ENCODE measurements at places on chromosomes 1 and 21.

GRCh38 chr1:81296601-81297000, 504.1 kb upstream of the ADGRL2 start:
- no peak for DNase-seq

- DNase-seq = no peak
Observed at GRCh38 chr1:54347955-54348699, 58.1 kb downstream of the SSBP3 start.

DNA sequence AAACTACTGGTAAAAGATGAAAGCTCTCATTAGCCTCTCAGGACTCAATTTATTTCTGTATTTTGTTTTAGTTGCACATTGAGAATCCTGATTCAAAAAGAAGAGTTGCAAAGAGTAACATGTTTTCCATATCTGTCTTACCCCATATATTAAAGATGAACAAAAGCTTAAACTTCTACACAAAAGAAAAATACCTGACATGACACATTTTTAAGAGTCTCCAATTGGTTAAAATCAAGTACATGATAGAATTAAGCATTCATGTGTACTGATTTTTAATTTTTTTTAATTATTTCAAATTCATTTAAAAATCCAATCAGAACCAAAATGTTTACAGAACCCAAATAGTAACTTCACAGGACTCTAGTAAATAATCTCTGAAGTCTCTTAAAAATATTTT, 72.0 kb downstream of the FOXJ3 start:
- DNase-seq = no peak

GRCh38 chr1:84192681-84193080, 48.6 kb downstream of the PRKACB start:
- no peak for DNase-seq

DNA sequence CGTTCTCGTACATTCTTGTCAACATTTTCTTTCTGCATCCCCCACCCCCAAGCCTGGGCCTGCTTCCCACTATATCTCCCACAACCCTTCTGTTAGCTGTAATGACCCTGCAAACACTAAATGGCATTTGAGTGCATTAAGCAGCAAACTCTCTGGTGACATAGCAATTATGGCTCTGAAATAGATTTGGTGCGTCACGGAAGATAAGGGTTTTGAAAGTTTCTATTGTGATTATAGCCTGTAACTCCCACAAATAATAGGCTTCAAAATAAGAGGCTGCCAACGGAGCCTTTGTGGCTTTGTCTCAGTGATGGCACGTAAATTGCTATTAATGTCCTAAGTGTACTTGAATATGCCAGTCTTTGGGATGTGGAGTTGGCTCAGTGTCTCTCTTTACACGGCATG, 277.6 kb downstream of the PBX1 start:
- no peak for DNase-seq

GRCh38 chr1:152110860-152111514, 4.3 kb downstream of the TCHH start:
- DNase-seq = no peak

DNA sequence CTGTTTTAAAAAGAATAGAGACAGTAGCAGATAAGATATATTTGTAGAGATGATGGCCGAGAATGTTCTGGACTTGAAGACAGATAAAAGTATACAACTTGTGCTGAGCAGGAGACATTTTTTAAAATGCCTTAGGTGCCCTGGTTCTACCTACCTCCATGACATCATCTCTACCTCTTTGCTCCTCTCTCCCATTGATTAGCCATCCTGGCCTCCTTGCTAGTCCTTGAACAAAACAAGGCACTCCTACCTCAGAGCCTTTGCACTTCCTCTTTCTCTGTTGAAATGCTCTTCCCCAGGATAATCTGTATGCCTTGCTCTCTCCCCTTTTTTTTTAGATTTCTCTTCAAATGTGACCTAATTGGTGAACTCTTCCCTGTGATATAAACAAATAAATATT, 92.6 kb upstream of the MAGI3 start:
- no peak for DNase-seq

GRCh38 chr21:17461014-17461413, 51.8 kb upstream of the CXADR start:
- no peak for DNase-seq

- peak; percentile 24 for DNase-seq
Observed at GRCh38 chr1:91166106-91166712, 144.4 kb upstream of the ZNF644 start.

DNA sequence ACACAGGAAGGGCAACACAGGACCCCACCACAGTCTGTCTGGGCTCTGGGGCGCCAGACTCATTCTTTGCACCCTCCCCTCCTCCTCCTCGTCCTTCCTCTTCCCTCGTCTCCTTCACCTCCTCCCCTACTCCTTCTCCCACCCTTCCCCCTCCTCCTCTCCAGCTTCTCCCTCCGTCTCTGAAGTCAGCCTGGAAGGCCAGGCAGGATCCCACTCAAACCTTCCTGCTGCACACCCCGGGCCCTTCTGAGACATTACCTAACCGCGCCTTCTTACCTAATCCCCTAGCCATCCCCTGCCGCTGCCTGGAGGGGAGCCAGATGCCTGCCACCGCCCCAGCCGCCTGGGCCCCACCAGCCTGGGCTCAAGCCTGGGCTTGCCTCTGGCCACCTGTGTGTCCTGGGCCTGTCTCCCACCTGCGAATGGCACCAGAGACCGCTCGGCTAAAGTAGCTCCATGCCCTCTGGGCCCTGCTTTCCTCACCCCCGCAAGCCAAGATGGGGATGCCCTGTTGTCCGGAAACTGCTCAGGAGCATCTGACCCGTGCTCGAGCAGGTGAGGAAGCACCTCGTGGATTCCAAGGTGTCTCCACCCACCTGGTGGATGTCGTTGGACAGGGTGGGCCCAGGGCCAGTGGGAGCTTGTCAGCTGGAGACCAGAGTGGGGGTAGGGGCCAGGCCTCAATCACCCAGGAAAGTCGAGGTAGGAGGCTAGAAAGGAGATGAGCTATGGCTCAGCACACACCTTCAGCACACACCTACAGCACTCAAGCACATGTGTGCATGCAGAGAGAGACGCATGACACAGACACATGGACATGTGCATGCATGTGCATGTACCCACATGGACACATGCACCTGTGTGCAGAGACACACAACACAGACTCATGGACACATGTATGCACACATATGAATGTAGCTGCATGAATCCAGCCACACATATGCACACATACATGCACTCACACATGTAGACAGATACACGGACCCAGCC, 31.9 kb downstream of the WNT9A start:
- DNase-seq = no peak

DNA sequence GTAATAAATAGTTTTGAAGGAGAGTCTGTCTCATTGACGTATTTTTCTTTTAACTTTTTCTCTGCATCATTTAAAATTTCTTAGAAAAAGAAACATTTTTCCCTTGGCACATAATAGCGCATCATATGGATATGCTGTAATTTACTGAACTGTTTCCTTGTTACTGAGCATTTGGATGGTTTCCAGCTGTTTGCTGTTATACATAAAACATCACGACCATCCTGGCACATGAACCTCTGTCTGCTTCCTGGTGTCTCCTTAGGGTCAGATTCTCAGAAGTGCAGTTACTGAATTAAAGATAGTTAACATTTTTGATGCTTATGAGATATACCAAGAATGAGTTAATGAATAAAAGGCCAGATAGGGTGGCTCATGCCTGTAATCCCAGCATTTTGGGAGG, 67.2 kb downstream of the BACE2 start:
- DNase-seq = no peak

DNA sequence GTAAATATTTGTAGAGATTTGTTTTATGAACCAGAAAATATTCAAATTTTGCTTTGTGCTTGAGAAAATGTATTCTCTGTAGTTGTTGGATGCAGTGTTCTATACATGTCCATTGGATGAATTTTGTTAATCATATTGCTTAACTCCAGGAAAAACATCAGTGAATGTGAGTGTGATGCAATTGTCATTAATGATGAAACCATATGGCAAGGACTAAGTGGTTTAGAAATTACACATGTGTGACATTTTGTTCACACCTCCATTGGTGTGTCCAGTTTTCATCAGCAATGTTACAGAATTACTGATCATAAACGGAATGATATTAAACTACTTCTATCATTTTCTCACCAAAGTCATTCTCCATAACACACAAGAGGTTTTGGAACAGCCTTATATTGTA, 151.8 kb upstream of the ST6GALNAC5 start:
- no peak for DNase-seq

DNA sequence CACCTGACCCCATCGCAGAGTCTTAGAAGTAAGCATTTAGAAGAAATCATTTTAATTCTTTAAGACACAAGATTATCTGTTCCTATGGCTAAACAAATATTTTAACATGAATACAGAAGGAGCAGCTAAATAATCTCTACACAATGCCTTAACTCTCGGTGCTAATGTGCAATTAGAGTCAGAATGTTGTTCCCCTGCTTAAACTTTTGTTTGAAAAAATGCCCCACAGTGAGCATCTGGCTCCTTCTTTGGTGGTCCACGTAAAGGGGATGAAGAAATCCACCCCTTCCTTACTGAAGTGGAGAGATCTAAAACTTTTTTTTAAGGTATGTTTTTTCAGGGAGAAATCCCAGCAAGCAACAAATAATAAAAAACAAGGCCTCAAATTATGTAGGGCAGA, 55.2 kb downstream of the SLC45A1 start:
- no peak for DNase-seq

DNA sequence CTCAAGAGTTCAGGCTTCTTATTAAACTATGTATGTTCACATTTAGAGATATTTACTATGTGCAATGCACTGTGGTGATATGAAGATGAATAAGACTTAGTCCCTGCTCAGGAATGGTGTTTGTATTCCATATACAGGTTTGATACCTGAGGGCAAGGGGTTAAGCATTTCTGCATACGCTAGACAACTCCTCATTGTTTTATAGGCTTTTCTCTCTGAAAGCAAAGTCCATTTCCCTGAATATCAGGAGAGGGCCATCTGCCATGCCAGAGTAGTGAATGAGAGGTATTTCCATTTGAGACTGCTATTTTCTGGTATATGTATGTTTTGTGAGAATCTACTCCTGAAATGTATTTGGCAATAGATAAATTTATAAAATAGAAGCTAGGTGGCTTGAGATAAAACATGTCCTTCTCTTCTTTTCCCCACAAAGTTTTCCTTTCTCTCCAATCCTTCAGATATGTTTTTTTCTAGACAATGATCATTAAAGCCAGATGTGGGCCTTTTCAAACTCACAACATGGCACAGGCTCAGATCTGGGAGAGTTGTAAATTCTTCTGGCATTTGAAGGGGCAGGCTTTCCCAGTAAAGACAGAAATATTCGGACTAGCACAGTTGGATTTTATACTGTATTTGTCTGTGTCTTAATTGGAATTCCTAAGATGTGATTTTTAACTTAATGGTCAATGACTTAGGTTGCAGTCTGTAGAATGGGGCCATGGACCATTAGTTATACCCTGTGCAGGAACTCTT, 73.3 kb upstream of the WDR26 start:
- no peak for DNase-seq

GRCh38 chr1:152968248-152968647, 2.2 kb upstream of the SPRR4 start:
- DNase-seq = no peak

DNA sequence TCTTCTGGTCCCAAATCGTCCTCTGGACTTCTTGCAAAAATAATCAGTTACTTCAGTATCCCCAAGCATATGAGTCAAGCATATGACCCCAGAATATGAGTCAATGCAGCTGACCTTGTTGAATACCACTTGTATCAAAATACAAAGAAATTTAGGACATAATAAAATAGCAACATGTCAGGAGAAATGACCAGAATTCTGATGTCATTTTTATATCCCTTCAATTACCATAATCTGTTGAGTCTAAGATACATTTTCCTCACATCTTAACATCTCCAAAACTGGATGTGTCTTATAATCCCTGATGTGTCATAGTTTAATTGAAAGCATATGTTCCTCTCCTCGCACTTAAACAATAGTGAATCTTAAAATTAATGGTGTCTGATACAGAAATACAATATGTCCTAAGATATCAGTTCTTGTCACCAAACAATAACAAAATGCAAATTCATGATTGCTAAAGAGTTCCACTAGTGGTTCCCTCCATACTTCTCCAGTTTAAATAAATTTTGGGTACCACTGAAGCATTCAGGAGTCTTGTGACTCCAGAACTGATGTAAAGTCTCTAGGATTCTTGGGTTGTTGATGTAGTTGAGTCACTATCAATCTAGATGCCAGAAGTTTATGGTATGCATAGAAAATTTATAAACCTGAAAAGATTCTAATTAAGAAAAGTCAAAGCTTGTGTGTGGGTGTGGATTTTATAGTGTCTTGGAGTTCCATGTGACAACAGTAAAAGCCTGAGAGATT, 41.8 kb downstream of the KIFAP3 start:
- DNase-seq = no peak

GRCh38 chr21:43318841-43319781, 107.8 kb downstream of the SIK1 start:
- no peak for DNase-seq

DNA sequence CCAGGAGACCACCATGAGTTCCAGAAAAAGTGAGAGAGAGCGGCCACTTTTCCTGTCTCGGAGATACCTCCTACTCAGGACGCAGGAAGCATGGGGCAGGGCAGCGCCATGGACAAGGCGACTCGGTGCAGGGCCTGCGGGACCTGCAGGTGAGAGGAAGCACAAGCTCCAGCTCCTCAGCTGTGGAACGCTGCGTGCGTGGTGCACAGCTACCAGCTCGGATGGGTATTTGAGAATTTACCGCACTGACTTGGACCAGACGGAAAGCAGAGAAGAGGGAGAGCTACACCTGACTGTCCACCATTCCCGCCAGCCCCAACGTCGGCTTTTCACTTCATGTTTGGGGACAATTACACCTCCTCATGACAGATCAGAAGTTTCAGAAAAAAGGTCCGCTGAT, 8.2 kb upstream of the CDK11A start:
- DNase-seq = no peak

DNA sequence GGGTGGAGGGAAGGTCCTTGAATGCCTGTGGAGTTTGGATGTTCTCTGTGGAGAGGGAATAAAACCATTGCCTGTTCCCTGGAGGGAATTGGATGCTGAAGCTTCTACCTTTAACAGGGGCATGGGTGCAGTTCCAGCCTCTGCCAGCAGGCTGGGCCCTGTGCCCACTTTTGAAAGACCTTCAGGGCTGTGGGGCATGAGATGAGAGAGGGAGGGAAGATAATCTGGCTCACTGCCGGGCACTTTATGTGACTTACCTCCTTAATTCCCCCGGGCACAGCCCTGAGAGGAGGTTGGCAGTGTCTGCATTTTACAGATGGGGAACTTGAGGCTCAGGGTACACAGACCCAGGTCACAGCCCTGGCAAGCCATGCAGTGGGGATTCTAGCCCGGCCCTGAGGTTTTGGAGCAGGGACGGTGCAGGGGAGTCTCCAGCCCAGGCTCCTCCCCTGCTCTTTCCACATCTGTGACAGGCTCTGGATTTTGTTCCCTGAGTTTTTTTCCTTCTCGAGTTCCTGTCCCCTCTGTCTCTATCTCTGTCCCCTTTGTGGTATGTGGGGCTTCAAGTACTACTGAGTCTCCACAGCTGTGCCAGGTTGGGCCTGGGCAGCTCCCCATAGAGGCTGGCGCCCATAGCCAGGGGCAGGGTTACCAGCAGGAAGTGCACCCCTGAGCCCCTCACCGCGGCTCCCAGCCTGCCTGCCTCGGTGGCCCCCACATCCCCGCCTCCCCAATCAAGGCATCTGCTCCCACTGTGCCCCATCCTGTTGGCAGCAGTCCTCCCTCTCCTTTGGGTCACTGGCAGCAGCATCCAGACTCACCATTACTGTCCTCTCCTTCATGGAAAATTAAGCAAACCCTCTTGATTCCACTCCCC, 14.0 kb upstream of the THEMIS2 start:
- DNase-seq = peak; percentile 86
